ENCODE measurements at places on chromosomes 5 and 9.

DNA sequence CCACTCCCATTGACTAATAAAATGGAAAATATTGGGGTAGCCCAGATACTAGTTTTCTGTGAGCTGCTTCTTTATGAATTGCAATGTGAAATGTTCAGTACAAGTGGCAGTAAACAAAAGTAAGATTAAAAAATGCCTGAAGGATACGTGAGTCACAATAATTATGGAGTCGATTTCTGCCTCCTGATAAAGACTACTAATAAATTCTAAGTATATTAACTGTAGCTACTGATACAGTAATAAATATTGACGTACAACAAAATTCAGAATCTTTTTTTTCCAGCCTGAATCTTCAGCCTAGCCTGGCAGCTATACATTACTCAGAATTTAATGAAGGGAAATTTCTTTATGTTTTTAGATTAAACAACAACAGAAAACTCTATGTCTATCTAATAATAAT is 218.1 kb downstream of the MPDZ start:
- DNase-seq: no peak

- DNase-seq: no peak
Observed at GRCh38 chr9:2597483-2597882, 24.1 kb upstream of the VLDLR start.

DNA sequence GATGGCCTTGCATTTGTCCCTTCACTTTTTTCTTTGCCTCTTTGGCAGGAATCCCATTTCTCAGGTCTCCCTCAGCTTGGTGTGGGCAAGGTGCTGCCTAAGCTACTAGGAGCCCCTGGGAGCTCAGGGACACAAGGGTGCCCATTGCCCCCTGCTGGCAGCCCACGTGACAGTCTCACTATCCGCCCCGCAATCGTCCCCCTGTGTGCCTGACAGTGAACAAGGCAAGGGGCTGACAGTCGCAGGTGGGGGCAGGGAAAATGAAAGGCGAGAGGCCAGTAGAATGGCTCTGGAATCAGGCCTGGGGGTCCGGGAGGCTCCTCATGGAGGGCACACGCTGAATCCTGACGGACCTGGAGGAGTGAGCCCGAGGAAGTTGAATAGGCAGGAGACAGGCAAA is 2.0 kb upstream of the PCDH12 start:
- DNase-seq: peak; percentile 64

- peak; percentile 50 for DNase-seq
Observed at GRCh38 chr9:89435071-89435823, 62.7 kb downstream of the SEMA4D start.

DNA sequence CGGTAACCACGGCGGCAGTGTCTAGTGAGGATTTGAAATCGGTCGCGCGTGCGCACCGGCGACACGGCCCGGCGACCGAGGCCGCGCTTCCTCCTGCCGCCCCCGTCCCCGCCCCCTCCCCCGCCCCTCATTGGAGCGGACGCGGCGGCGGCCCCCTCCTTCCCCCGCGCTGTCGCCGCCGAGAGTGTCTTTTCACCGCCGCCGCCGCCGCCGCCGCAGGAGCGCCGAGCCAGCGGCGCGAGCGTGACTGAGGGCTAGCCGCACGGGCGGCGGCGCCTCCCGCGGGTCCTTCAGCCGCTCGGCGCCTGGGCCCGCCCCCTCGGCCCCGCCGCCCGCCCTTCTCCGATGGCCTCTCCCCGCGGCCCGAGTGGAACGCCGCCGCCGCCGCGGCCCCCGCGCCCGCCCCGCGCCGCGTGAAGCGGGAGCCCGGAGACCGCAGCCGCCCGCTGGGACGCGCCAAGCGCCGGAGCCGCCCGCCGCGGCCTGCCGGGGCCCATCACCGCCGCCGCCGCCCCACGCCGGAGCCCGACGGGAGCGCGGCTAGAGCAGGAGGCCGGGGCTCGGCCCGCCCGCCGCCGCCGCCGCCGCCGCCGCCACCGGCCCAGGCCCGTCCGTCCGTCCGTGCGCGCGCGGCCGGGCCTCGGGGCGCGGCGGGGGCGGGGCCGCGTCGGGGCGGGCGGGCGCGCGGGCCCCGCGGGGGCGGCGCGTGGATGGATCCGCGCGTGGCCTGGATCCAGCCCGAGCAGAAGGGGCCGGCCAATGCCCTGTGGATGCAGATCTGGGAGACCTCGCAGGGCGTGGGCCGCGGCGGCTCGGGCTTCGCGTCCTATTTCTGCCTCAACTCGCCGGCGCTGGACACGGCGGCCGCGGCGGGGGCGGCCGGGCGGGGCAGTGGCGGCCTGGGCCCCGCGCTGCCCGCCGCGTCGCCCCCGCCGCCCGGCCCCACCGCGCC is at the start of gene TENT4A:
TENT4A (plus strand) TSS at position 159 of the 952 bp plus-strand sequence; CDS start at position 711, 552 bp downstream.
- DNase-seq: peak; percentile 48

DNA sequence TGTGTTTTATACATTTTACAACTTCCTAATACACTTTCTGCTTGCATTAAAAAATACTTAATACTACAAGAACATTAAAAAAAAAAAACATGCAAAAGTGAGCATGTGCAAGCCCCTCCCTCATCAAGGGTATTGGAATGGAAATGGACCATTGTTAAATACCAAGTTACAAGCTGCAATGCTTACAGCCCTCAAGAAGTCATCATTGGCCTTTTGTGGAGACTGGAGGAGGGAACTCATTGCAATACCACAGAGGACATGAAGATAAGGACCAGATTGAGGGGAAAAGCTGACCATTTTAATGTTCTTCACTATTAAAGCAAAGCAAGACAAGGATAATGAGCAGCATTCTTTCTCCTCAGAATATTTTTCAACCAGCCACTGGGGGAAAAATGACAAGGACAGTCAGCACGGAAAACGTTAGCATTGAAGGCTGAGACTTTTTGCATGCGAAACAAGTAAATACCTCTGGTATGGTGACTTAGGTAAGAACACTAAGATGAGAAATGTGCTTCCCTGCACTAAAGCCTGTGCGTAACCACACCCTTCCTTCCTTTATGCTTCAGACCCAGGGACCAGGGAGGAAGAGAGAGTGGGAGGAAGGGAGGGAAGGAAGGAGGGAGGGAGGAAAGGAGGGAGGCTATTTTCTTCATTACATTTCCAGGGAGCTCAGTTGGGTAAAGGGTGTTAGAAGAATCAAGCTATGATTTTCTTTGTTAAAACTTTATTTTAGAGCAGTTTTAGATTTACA is 141.1 kb upstream of the RAPGEF1 start:
- DNase-seq: no peak

DNA sequence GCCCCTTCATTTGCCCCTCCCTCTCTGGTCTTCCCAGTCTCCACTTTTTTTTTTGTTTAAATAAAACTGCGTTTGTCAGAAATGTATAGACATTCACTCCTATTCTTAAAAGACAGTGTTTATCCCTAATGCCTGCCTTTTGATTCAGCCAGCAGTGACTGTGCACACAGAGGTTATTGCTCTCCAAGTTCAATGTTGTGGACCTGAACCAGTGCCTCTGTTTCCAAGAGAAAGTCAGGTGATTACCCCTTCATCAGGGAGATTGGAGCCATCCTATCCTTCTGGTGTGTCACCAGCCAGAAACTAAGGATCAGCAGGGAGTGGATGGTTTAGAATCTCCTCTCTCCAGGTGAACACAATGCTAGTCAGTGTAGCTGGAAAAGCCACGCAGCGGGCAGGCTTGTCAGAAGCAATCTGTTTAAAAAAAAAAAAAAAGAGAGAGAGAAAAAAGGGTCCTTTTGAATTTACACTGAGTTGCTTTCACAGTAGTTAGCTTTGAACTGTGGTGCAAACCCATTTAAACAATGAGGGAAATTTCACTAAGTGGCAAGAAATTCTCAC is 167.5 kb upstream of the DMRT1 start:
- no peak for DNase-seq

DNA sequence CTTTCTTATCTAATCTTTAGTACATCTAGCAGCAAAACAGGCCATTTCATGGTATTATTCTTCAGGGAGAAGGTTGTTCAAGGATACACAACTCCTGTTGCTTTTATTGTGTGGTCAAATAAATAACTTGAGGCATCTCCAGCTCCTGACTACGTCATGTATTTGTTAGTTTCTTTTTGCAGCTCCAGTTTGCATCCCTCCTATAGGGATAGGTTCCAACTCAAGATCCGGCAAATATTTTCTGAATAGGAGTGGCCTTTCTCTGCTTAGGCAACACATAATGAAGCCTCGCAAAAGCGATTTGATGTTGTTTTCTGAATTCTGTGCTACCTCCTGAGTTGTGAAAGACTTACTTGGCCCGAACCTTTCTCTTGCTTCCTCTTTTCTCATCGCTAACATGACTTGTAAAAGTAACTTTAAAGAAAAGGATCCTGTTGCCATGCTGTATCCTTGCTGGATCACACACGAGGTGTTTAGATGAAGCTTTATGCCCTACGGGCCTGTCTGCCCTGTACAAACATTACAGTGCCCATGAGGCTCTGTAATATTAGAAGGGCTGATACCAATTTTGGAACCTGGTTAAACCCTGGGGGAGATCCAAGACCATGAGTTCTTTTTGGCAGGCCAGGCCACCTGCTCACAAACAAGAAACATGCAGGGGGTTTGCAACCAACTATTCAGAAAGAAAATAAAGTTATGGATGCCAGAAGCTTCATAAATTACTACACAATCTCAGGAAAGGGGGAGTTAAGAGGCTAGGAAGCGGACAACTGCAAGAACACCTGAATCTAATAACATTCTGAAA is 149.8 kb upstream of the FGF10 start:
- peak; percentile 0 for DNase-seq

- peak; percentile 42 for DNase-seq
Observed at GRCh38 chr9:37511016-37512010, 25.6 kb downstream of the POLR1E start.

GRCh38 chr5:178209334-178210072 is 5.2 kb downstream of the HNRNPAB start:
- DNase-seq: no peak

DNA sequence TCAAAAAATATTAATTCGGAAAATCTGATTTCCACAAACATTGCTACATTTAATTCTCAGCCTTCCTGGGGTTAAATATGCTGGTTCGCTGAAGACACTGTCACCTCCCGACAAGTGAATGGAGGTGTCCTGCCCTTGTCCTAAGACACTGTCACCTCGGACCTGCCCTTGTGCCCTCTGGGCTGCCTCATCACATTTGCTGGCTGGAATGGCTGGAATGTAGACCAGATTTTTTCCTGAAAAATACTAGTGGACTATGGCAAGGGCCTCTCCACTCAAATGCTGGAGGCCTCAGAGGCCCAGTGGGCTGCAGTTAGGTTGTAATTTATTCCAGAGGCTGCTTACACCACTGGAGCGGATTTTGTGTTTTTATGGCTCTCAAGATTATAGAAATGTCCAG is 28.2 kb downstream of the CACNA1B start:
- DNase-seq: no peak

- DNase-seq: peak; percentile 85
Observed at GRCh38 chr9:35729700-35730485, 2.1 kb downstream of the TLN1 start.

DNA sequence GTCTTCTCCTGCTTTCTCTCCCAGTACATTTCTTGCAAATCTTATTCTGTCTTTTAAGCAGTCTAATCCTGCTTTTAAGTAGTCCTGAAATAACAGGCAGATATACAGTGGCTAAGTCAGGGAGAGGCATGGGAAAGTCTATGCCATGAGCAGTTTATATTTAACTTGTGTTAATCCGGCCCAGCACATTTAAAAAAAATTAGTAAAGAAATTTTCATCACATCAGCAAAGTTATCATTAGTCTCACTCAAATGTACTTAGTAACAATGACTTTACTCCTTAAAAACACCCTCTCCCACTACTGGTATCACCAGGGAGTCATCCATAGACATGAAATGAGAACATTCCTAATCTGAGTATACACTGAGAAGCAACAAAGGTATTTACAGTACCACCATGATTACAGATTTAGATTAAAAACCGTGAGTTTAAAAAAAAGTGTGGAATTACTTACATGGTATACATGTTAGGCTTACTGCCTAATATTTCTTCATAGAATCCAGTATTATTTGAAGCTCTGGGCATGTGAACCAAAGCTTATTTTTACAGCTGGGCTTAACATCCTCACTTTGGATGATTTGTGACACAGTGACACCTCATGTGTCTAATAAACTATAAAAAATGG is 75.9 kb upstream of the DAB2 start:
- DNase-seq: no peak

DNA sequence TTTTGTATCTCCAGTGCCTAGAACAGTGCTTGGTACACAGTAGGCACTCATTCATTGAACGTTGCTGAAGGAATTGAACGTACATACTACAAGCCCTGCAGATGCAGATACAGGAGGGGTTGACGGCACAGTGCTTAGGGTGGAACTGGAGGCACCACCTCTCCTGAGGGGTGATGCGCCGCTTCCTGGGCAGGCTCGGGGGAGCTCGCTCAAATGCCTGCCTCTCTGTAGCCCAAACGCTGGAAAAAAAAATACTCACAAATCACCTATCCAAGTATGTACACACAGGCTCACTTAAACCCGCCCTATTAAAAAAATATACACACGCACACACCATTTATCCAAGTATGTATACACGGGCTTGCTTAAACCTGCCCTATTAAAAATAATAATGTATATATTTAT is 536 bp upstream of the COMMD10 start:
- DNase-seq: peak; percentile 70

- DNase-seq: peak; percentile 9
Observed at GRCh38 chr5:50320131-50320749, 120.8 kb downstream of the EMB start.

DNA sequence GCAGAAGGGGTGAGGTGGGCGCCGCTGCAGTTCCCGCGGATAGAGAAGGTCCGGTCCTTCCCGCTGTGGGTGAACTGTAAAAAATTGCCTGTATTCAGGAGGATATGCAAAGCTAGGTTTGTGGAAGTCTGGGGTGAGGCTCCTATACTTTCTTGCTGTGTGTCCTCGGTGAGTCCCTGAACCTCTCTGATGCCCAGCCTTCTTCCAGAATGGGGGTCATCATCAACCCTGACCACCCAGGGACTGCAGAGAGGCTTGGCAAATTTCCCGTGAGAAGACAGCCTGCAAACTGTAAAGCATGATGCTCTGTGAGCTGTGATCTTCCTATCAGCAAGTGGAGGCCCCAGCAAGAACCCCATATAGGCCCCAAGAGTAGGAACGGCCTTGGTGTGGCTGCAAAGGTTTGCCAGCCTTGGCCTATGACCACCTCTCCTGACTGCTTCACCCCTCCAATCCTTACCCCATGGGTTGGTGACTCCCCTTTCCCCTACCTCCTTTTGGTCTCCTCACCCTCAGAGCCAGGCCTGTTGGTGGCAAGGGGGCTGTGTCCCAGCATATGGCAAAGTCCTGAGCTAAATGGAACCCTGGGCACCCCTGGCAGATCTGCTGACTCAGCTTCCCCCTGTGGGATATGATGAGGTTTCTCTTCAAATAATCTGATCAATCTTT is 760 bp downstream of the ALDH1B1 start:
- peak; percentile 39 for DNase-seq

DNA sequence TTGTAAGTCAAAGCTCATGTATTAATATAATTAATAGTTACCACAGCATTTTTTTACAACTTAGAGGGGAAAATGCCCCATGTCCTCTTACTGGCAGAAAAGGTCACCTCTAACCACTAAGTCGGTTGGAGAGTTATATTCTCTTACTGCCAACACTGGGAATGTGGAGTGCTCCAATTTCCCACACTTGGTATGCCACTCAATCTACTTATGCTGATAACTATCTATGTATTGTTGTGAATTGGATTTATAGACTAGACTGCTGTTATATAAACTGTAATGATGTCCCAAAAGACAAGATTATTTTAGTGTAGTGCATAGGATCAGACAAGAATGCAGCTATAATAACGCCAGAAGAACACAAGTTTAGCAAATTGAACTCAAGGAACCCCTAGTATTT is 2385.2 kb upstream of the C9orf72 start:
- DNase-seq: no peak
